ENCODE measurements at places on chromosomes 11 and 22. TPM values are rescaled to one million over a fixed set of nuclear protein-coding genes. Genes with fewer than 3 reads are reported as not detected.

The CALCA gene
- 12.3 TPM for polyA plus RNA-seq

The DYNC2H1 gene
- polyA plus RNA-seq = 48.0 TPM

The TMEM135 gene
- 42.2 TPM for polyA plus RNA-seq

The PGA5 gene
- 0.37 TPM for polyA plus RNA-seq

The SLC25A22 gene
- polyA plus RNA-seq = 13.0 TPM

GRCh38 chr22:27159016-27159415 lies 501.6 kb downstream of the MIAT start:
- DNase-seq = no peak

GRCh38 chr11:99068832-99069231 lies 48.1 kb downstream of the CNTN5 start:
- no peak for DNase-seq

DNA sequence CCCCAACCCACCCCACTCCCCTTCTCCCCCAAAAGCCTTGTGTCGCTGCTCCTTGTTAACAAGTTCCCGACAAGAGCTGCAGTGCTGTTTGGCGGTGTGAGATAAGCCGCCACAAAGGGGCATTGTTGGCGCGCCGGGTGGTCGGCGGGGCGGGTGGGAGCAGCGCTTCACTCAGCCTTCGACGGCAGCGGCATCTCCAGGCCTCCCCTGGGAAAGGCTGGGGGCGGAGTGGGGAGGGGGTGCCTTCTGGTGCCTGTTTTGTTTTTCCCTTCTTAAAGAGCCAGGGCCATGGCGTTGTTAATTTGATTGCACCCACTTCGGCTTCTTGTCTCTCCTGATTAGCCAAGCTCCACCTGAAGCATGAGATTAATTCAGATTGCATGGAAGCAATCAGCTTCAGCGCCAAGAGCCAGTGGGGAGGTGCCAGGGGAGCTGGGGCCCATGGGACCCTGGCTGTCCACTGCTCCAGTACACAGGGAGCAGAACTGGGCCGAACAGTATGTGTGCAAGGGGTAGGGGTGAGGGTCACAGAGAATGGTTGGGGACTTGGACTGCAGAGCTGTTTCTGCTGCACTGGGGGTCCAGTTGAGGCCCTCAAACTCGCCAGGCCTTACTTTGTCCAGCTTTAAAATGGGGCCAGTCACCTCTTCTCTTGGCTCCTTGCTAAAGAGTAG lies 165.1 kb downstream of the CEP164 start:
- DNase-seq = peak; percentile 22

DNA sequence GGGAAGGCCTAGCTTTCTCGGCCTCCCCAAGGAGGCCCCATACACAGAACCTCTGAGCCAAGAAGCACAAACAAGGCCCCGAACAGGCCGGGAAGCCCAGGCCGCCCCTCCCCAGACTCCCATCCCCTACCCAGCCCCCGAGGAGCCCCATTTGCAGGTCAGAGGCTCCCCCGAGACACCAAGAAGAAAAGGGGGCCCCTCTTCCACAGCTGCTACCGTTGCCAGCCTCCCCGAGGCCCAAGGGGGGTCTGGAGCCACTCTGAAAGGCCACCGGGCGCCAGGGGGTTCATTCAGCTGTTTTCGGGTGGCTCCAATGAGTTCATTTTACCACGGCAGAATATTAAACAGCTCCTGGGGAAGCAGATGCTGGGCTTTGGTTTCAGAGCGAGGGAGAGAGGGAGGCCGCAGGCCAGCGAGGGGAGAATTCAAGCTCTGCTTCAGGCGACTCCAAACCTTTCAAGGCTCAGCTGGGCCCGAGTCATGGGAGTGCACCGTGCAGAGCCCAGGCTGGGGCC lies 28.5 kb downstream of the MN1 start:
- DNase-seq = no peak

- no peak for DNase-seq
Observed at GRCh38 chr11:11148104-11148509, 204.9 kb downstream of the CSNK2A3 start.
